Fibroblast of skin of back (primary cell): ENCODE measurements at places on chromosomes 2 and 18.

DNA sequence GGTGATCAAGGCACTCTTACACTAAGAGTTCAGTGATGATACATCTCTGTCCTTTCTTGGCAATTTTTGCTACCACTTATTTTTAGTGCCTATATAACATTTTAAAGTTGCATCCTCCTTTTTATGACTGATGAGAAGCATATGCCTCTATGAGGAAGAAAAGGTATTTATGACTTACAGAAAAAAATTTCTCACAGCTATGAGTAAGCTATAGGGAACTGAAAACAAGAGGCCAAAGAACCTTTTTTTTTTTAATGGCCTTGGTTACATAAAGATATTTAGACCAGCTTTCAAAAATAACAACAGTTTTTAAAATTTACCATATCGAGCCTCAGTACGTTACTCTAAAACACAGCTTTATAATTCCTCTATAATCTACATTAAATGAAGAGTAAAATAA, 21.3 kb downstream of the MBD5 start:
- peak; percentile 55 for DNase-seq

GRCh38 chr2:168336786-168337388, 89.5 kb upstream of the STK39 start:
- DNase-seq, result no peak

GRCh38 chr2:203824603-203825002, 43.0 kb upstream of the CTLA4 start:
- DNase-seq, result no peak

DNA sequence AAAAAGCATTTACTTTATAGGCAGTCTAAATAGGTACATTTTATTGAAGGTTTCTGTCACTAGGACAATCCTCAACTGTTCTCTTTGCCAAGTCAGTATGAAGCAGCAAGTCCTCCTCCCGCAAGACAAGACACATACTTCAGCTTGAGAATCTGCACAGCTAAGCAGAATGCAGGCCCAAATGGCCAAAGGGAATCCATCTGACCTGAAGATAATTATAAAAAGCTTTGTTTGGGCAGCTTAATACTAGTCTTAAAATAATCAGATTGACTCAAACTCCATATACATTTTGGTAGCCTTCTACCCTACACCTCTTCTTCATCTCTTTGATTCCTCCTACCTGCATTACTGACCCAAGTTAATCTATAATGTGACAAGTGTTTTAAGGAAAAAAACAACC, 1.8 kb downstream of the LANCL1 start:
- DNase-seq, result no peak

DNA sequence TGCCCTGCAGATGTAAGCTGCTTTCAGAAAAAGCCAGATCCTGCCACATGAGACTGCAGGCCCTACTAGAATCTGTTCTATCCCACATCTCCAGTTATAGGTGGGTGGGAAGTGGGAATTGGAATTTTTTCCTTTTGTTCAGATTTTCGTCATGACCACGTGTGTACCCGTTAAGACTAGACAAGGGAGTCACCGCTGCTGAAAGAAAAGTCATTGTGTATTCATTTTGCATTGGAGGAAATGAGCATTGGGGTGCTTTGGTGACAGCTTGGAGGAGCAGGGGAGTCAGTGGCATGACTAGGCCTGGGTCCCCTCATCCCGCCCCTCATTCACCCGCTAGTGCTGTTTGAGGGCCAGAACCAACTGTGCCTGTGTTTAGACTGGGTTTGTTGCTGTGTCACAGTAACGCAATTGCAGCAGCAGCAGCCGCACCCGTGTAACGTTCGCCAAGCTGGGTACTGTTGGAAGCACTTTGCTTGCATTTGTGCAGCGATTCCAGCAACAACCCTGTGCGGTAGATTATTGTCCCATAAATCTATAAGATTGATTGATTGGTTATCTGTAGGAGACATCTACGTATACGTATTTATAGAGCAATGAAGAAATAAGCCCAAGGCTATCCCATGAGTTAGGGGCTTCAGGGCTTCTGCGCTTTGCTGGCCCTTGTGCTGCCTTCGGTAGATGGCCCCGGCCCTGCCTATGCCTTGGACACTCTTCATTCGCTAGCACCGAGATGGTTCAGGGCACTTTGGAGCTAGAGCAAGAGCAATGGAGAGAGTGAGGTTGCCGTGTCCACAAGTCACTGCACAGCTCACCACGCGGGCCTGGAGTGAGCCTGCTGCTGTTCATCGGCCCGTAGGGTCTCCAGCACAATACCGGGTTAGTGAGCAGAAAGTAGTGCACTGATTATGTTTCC, 194.9 kb downstream of the AGAP1 start:
- DNase-seq, result no peak

- no peak for DNase-seq
Observed at GRCh38 chr2:204335451-204336058, 209.7 kb upstream of the PARD3B start.

- DNase-seq, result no peak
Observed at GRCh38 chr2:13158466-13158865, 441.7 kb downstream of the TRIB2 start.

DNA sequence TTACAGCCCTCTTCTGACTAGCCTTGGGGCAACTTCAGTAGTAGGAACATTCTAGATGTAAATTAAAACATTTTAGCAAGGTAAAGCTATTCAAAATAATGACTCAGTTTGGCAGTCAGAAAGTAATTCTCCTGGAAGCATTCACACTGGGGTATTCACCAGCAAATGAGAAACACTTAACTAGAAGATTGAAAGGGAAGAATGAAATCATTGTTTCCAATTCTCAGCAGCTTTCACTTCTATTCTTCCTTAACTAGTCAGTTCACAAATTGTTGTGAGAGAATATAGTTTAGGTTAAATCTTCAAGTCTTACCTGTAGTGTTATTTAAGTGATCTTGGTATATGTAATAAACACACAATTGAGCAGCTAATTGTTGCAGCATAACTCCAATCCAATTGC, 1135.6 kb upstream of the FAM98A start:
- no peak for DNase-seq

- no peak for DNase-seq
Observed at GRCh38 chr18:59395226-59396175, 36.4 kb upstream of the LMAN1 start.

- no peak for DNase-seq
Observed at GRCh38 chr2:233267516-233268245, 16.2 kb downstream of the ATG16L1 start.

DNA sequence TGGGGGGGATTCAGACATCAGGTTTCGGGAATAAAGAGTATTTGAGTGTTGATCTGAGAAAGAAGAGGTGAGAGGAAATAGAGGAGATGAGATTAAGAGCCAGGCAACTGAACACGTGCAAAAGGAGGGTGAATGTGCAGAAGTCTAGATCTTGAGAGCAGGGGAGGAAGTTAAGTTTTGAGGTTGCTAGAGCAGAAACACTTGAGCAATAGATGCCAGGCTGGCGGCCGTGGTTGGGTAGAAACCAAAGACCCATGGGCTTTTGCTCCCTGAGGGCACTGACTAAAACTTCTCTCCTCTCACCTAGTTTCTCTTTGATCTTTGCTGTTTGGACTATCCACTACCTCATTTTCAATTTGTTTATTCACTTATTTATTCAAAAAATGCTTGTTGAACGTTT, 116.0 kb downstream of the CDC42EP3 start:
- DNase-seq, result no peak

DNA sequence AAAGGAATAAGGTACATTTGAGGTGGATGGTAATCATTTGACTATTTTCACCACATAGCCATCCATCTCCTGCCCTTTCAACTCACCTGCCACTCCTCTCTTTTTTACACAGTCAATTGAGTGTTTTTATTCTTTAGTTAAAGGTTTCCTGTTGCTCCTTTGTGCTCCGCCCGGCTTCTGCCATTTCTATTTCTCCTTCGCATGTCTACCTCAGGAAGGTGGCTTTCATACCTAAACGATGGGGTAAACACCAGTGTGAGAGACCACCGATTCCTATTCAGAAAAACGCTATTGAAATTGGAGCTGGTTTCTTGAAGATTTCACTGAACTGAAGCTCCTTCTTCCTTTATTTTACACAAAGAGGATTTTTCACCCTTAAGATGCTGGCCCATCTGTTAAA, 1628.0 kb upstream of the PIK3C3 start:
- DNase-seq, result no peak

- no peak for DNase-seq
Observed at GRCh38 chr18:67518566-67518965, 2.0 kb upstream of the DSEL start.

DNA sequence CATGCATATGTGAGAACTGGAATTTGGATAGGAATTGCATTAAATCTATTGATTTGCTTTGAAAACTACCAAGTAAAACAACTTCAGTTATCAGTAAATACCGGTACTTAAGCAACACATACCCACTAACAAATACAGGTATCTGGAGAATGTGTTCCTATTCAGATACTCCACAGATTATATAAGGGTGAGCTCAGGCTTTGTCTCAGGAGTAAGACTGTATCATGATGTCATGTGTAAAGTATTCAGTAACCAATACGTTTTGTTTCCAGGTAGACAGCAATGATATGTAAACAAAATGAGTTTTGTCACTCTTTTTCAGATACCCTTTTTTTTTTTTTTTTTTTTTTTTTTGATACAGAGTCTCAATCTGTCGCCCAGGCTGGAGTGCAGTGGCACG, 74.8 kb downstream of the DSC3 start:
- DNase-seq, result no peak
